ENCODE measurements at places on chromosomes 13 and 19.

GRCh38 chr13:74166261-74167004, 32.2 kb upstream of the KLF12 start:
- DNase-seq: no peak

GRCh38 chr13:27182844-27183497, 11.4 kb upstream of the USP12 start:
- DNase-seq: no peak

- no peak for DNase-seq
Observed at GRCh38 chr19:7463575-7463974, 25.3 kb downstream of the PEX11G start.

DNA sequence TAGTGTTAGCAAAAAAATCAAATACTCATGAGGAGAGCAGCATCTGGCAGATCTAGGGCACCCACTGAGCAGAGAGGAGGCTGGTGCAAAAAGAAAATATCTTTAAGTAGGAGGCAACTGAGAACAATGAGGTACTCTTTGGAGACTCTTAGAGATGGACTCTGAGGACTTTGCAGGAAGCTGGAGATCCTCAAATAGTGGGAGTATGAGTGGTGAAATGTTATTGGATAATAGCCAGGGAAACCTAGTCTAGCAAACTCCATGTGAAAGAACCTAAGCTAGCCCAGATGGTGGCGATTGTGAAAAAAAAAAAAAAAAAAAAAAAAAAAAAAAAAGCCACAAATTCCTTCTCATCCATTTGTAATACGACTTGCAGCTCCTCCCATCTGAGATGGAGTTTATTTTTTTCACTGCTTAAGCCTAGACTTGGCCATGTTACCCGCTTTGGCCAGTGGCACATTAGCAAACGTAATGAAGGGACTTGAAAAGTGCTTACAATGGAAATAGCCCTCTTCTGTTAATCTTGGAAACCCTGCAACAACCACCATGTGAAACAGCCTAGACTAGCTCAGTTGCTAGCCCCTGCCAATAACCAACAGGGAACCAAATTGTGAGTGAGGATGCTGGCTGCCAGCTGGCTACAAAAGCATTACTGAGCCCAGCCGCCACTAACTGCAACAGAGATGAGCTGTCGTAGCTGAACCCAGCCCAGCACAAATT, 476.2 kb downstream of the KLF12 start:
- no peak for DNase-seq

GRCh38 chr13:60348097-60348496, 48.9 kb upstream of the TDRD3 start:
- no peak for DNase-seq

All from CD4-positive, alpha-beta T cell treated with Interleukin-17A for 1 hour (primary cell).